ENCODE measurements at places on chromosomes 2 and 18.
A peak's percentile ranks its signal among the peaks of the same experiment; 100 is the strongest.

- DNase-seq: no peak
These were observed 244.7 kb downstream of the WDPCP start for GRCh38 chr2:63343397-63344109.

GRCh38 chr18:62498616-62499262 is 24.1 kb upstream of the ZCCHC2 start:
- no peak for DNase-seq

DNA sequence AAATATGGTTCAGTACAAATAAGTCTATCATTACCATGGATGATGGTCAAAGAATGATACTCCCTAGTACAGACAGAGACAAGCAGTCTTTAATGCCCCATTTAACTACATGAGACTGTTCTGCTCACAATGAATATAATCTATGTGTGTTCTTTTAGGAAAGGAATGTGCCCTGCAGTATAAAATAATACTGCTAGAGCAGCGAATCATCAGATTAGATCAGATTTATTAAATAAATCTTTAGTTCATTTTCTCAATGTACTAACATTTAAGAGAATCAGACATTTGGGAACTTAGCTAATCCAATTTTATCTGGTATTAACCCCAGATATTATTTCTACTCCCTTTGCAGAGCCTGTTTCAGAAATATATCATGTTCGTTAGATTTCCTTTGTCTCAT is 272.0 kb upstream of the GCFC2 start:
- DNase-seq: no peak

- peak; percentile 65 for DNase-seq
These were observed 43.1 kb downstream of the INPP4A start for GRCh38 chr2:98487806-98488189.

- no peak for DNase-seq
These were observed 10.6 kb upstream of the MSH6 start for GRCh38 chr2:47772343-47772742.

GRCh38 chr2:33221046-33221784 is 255.2 kb upstream of the RASGRP3 start:
- DNase-seq: no peak

GRCh38 chr2:24382363-24383073 is 22.2 kb upstream of the ITSN2 start:
- DNase-seq: peak; percentile 75

DNA sequence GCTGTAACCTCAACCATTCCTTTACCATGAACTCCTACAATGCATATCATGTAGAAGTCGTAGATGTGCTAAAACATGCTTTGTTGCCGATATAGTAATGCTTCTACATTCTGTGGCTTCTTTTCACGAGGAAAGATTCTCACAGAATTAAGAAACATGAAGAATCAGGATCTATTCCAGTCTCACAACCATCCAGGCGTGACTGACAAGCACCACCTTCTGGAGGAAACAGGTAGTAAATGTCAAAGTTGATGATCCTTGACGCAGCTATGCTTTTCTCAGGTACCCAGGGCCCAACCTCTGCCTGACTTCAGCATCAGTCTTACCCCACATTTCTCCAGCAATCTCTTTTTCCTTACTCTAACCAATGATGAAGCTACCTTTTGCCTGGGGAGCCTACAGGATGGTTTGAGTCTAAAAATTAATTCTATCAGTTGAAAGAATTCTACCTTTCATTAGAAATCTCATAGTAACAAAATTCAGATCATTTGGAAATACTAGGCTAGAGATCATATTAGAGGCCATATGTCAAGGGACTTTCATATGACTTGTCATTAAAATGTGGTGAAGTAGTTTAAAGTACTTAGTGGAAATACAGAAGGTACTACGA is 123.3 kb upstream of the RND3 start:
- DNase-seq: no peak

- peak; percentile 20 for DNase-seq
These were observed 216.6 kb downstream of the RTP5 start for GRCh38 chr2:242085941-242086621.

- DNase-seq: no peak
These were observed 12.1 kb downstream of the CFAP65 start for GRCh38 chr2:219028996-219029828.

- no peak for DNase-seq
These were observed 1.5 kb upstream of the GPBAR1 start for GRCh38 chr2:218259099-218259961.

- DNase-seq: no peak
These were observed 1908.4 kb upstream of the PIK3C3 start for GRCh38 chr18:40046596-40046995.

DNA sequence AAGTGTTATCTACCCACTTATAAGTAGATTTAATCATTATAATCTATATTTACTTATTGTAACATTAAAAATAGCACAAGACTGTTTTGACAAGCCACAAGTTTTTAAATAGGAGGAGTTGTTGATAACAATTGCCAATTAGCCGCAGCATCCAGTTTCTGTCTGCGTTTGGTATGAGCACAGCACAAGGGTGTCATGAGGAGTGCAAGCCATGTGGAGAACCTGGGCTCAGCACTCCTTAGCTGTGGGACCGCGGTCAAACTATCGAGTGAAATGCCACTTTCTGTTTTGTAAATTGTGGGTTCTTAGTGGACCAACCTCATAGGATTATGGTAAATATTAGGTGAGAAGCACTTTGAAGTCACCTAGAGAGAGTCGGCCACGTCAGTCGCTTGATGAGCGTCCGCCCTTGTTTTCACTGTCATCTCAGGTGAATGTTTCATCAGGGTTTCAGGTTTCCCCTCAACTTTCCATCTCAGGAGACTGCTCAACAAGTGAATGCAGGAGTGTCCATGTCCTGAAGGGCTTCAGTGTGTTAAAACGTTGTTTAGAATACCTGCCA is 294.5 kb downstream of the ZNF407 start:
- no peak for DNase-seq

DNA sequence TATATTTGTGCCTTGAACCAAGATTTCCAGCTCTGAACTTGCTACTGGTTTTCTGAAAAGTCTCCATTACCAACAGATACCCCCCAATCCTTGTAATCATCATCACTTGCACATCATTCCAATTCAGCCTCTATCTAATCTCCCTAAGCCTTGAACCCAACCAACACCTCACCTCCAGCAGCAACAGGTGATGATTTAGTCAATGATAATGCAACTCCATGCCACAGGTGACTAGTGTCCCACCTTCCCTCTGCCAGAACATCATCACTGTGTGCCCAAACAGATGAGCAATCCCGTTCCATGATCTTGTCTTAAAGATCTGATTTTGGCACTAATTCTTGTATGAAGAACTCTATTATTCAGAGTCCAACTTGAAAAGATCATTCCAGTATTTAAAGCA is 67.5 kb downstream of the TIMM21 start:
- no peak for DNase-seq

DNA sequence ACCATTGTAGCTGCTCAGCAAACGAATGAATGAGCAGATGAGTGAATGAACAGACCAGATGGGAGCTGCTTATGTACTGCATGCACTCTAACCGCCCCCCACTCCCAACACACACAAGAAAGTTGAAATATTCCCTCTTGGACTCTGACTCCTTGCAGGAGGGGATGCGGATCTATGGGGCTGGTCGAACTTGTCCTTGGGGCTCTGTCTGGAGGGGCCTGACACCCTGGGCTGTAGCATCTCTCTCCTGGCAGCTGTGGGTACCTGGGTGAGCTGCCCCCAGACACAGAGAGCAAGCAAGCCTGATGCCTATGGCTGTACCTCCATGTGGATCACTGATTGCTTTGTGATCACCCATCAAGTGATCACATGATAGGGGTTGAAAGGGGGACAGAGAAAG is 192.4 kb upstream of the SMAD2 start:
- no peak for DNase-seq

GRCh38 chr18:62898359-62898758 is 183.0 kb downstream of the PHLPP1 start:
- DNase-seq: no peak
